ENCODE measurements at places on chromosomes 3 and 15. TPM values are rescaled to one million over a fixed set of nuclear protein-coding genes. Genes with fewer than 3 reads are reported as not detected.

Gene SLC6A1
- 1.2 TPM for polyA plus RNA-seq

Gene GCNT3
- polyA plus RNA-seq, result 0.40 TPM

Gene LSAMP
- 12.4 TPM for polyA plus RNA-seq

Gene AGBL1
- polyA plus RNA-seq, result 0.16 TPM

Gene MFSD1
- 46.9 TPM for polyA plus RNA-seq

Gene PLCL2
- 13.7 TPM for polyA plus RNA-seq

Gene ARGFX
- not detected for polyA plus RNA-seq

Gene CGNL1
- 65.3 TPM for polyA plus RNA-seq

Gene PLAAT1
- 3.6 TPM for polyA plus RNA-seq
